ENCODE measurements at places on chromosomes 4 and X. TPM values are rescaled to one million over a fixed set of nuclear protein-coding genes. Genes with fewer than 3 reads are reported as not detected.

DNA sequence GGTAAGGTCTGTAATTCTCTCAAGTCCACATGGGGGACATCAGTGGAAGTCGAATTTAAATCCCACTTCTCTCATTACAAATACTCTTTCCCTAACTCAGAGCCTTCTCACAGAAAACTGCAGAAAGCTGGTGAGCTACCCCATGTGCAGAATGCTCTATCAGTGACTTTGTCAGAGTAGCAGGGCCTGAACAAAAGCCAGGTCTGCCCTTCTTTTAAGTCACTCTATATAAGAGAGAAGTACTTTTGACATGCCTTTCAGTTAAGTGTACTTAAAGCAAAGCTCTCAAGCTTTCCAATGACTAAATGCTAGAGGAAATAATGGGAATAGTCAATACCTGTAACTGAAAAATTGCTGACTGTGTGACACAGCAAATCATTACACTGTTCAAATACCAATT lies 323.1 kb downstream of the KCNIP4 start:
- no peaks in the 10 kb centered on the region for H3K4me1 ChIP-seq
- no peak overlapping the region for H3K4me3 ChIP-seq
- no peaks in the 10 kb centered on the region for H3K36me3 ChIP-seq
- no peak overlapping the region for H3K27ac ChIP-seq
- DNase-seq, result no peak

DNA sequence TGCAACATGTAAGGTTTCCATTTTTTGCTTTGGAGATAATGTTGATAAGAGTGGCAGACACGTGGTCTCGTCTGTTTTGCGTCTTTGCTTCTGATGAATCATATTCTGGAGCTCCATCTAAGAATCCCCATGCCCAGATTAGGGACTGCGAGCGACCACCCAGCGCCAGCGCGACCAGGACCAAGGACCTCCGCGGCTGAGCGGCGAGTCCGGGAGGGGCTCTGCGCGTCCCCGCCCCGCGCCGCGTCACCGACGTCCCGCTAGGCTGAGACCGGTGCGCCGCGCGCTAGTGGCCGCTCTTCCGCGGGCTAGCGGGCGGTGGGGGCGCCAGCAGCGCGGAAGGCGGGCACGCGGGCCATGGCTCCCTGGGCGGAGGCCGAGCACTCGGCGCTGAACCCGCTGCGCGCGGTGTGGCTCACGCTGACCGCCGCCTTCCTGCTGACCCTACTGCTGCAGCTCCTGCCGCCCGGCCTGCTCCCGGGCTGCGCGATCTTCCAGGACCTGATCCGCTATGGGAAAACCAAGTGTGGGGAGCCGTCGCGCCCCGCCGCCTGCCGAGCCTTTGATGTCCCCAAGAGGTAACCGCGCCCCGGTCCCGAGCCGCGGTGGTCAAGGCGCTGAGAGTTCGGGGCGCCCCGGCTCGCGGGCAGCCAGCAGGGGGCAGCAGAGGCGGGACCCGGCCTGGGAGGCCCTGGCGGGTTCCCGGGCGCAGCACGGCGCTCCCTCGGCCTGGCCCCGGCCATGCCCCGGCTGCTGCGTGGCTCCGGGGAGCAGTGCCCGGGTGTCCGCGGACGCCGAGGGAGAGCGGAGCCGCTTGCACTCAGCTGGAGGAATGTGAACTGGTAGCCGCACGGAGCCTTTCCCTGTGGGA lies at the start of gene SRD5A3:
SRD5A3 (plus strand) TSS at position 263 of the 871 bp plus-strand sequence; CDS start at position 358, 95 bp downstream.
- peak; percentile 72 for DNase-seq
- H3K27ac ChIP-seq, result peak within 1 kb of the TSS; percentile 92
- H3K36me3 ChIP-seq, result peaks cover 3% of the 10 kb centered on the region
- H3K4me3 ChIP-seq, result peak within 1 kb of the TSS; percentile 64

DNA sequence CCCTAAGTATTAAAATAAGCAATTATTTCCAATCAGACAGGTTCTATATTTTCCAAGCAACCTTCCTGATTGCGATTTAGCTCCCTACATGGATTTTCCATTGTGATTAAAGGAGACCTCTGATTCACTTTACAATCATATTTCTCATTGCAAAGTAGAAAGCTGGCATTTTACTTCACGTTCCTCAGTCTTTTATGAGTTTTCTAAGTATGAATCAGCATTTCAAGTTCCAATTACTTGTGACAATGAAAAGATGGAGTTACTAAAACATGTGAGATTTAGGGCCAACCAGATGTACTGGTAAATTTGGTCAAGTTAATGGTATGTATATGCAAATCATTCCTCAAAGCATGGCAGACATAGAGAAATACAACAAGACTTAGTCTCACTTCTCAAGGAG lies 206.2 kb downstream of the KCNIP4 start:
- no peak overlapping the region for H3K4me3 ChIP-seq
- DNase-seq, result no peak
- no peaks in the 10 kb centered on the region for H3K36me3 ChIP-seq
- H3K27me3 ChIP-seq, result no peaks in the 10 kb centered on the region
- no peak overlapping the region for H3K27ac ChIP-seq

DNA sequence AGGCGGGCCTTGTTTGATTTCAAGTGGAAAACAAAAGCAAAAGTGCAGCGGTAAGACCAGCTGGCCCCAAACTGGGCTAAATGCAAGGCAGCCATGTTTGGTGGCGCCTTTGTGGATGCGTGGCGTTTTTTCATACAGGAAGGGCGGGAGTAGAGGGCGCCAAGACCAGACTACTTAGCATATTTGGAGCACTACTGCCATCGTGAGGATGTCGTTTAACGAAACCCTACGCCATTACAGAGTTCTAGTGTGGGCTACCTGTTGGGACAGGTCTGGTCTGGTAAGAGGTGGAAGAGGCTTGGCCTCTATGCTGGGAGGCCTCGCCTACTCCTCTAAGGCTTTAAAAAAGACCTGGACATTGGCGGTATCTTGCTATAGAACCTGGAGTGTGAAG lies 230.7 kb upstream of the STK26 start:
- DNase-seq, result peak; percentile 98
- H3K27me3 ChIP-seq, result peaks cover 13% of the 10 kb centered on the region
- H3K27ac ChIP-seq, result peak overlapping the region; percentile 57
- peaks cover 6% of the 10 kb centered on the region for H3K4me1 ChIP-seq
- peak overlapping the region; percentile 24 for H3K4me3 ChIP-seq

DNA sequence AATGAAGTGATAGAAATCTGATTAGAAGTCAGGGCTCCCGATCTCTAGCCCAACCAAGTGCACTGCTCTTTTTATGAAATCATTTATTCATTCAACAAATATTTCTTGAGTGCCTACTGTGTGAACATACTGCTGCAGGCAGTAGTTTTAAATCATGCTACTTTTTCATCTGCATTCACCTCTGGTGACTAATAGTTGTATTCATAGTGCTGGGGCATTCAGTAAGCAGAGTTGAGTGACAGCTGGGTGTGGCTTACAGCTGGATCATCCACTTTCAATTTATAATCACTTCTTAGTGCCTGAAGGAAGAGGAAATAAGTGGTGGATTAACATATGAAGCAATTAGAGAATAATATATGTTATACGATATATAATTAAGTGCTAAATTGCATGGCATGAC lies 94.1 kb upstream of the HPRT1 start:
- no peaks in the 10 kb centered on the region for H3K27me3 ChIP-seq
- DNase-seq, result no peak
- H3K27ac ChIP-seq, result no peak overlapping the region
- H3K4me1 ChIP-seq, result no peaks in the 10 kb centered on the region
- H3K4me3 ChIP-seq, result no peak overlapping the region

The SSX1 gene
- total RNA-seq, result not detected

GRCh38 chr4:112511093-112511802 lies 4.7 kb downstream of the NEUROG2 start:
- H3K27ac ChIP-seq, result no peak overlapping the region
- no peaks in the 10 kb centered on the region for H3K36me3 ChIP-seq
- H3K27me3 ChIP-seq, result peaks cover 84% of the 10 kb centered on the region
- H3K4me1 ChIP-seq, result peaks cover 48% of the 10 kb centered on the region

DNA sequence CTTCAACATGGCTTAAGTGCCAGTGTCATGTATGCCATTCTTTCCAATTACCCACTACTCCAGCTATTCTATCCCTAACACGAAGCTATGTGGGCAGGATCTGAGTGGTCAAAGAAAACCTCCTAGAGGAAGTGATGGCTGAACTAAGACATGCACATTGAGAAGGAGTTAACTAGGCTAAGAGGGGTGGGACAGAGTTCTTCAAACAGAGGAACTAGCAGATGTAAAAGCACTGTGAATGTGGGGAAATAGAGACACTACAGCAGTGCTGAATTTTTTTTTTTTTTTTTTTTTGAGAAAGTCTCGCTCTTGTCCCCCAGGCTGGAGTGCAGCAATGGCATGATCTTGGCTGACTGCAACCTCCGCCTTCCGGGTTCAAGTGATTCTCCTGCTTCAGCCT lies 6.2 kb downstream of the JCHAIN start:
- H3K4me3 ChIP-seq, result no peak overlapping the region
- no peaks in the 10 kb centered on the region for H3K27me3 ChIP-seq
- DNase-seq, result no peak
- H3K36me3 ChIP-seq, result no peaks in the 10 kb centered on the region
- H3K27ac ChIP-seq, result no peak overlapping the region

DNA sequence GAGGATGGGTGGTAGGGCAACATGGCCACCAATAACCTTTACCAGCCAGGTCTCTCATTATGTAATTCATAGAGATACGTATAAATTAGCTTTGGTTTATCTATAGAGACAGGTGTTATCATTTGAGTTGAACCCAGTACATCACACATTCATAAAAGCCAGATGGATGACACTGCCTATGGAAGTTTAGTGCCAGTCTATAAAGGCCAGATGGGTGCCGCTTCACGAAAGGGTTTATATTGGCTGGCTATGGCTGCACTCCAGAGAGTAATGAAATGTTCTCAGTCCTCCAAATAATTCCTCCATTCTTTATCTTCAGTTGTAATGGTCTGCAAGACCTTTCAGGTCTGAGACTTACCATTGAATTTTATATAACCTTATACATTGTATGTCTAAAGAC lies 331.9 kb upstream of the NR3C2 start:
- H3K4me1 ChIP-seq, result no peaks in the 10 kb centered on the region
- no peak overlapping the region for H3K27ac ChIP-seq
- no peak for DNase-seq
- H3K36me3 ChIP-seq, result no peaks in the 10 kb centered on the region
- H3K27me3 ChIP-seq, result no peaks in the 10 kb centered on the region

DNA sequence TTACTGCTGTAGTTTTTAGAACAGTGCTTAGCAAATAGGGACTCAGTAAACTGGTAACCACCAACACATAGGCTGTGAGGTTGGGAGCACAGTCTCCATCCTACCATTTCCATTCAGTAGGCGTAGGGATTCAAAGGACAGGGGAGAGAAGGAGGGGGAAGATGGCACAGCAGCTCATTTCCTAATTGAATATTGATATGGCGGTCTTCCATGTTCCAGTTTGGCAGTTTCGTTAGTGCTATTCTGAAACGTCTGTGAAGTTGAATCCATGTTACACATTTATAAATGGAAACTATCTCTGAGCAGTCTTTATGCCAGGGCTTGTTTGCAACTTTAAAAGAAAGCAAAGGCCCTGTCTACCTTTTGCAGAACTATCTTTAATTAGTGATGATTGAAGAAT lies 105.5 kb downstream of the PARM1 start:
- no peak overlapping the region for H3K27ac ChIP-seq
- DNase-seq, result no peak
- H3K4me1 ChIP-seq, result no peaks in the 10 kb centered on the region
- H3K36me3 ChIP-seq, result no peaks in the 10 kb centered on the region

All from spinal cord (tissue), 10 donors.